ENCODE measurements at places on chromosomes 7 and 10. TPM values are rescaled to one million over a fixed set of nuclear protein-coding genes. Genes with fewer than 3 reads are reported as not detected.

TYSND1 gene
- polyA plus RNA-seq: 2.6 TPM

SLF2 gene
- 11.1 TPM for polyA plus RNA-seq

GJC3 gene
- polyA plus RNA-seq: not detected

DKK1 gene
- 156 TPM for polyA plus RNA-seq

LRRC61 gene
- 0.10 TPM for polyA plus RNA-seq

PLXNA4 gene
- 2.4 TPM for polyA plus RNA-seq

KDM7A gene
- 0.96 TPM for polyA plus RNA-seq

UCN3 gene
- polyA plus RNA-seq: not detected

FAM221A gene
- polyA plus RNA-seq: 1.5 TPM

IFIT1B gene
- polyA plus RNA-seq: not detected
